Stimulated activated CD4-positive, alpha-beta T cell treated with anti-CD3 and anti-CD28 coated beads, Interleukin-4, amount 100 ng/mL, for 24 hours (primary cell): ENCODE measurements at places on chromosomes 3 and 15.

GRCh38 chr3:6733699-6734394, 127.1 kb upstream of the GRM7 start:
- no peak for DNase-seq

DNA sequence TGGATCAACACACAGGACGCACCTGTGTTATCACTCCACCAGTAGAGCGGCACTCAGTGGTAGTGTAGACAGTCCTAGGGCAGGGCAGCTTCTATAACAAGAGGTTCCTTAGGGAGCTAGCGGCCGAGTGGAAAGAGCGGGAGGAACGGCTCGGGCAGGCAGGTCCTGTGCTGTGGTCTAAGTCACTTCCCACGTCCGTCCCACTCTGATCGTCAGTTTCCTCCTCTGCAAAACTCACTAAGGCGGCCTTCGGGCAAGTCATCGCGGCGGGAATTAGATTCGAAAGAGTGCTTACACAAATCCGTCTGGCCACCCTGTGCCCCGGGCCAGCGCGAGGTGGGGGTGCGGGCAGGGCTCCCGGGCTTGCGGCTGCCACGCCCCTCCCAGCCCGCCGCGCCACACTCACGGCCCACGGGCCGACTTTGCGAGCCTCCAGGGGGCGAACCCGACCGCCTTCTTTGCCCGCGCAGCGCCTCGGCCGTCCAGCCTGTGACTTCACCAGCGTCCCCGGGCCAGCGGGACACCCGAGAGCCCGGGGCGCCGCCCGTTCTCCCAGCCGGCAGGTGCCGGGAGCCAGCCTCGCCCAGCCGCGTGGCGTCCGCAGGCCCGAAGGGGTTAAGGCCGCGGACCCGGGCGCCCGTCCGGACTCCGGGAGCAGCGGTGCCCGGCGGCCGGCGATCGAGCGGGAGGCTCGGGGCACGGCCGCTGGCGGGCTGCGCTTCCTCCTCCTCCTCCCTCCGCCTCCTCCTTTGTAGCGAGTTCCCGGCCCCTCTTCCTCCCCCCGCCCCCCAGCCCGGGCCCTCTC, 416 bp upstream of the CORO2B start:
- DNase-seq, result peak; percentile 20

GRCh38 chr15:99135194-99135593, 30.3 kb downstream of the SYNM start:
- DNase-seq, result no peak

DNA sequence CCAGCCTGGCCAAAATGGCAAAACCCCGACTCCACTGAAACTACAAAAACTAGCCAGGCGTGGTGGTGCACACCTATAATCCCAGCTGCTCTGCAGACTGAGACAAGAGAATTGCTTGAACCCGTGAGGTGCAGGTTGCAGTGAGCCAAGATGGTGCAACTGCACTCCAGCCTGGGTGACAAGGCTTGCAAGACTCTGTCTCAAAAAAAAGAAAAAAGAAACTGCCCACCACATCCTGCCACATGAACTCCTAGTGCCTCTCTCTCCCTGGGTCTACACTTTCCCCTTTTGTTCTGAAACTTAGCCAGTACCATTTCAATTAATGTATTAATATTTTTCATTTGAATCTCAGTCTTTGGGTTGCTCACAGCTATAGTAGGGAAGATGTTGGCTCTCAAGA, 192.2 kb upstream of the MME start:
- no peak for DNase-seq

- no peak for DNase-seq
Measured at GRCh38 chr3:34323517-34323916, 525.1 kb downstream of the PDCD6IP start.

DNA sequence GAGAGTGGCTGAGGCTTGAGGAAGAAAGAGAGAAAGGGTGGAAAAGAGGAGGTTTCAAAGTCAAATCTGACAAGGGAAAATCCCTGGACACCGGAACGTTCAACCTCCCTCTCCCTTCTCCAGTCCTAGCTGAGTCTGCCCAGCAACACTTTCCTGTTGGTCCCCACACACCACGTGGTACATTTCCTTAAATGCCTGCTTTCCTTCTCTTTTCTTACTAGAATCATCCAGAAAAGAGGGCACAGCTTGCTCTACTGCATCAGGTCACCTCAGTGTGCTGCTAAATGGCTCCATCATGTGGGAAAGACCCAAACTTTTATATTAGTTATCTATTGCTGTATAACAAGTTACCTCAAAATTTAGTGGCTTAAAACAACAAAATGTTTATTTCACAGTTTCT, 181.2 kb downstream of the NECTIN3 start:
- DNase-seq, result no peak

- no peak for DNase-seq
Measured at GRCh38 chr15:97057503-97057902, 727.0 kb downstream of the NR2F2 start.

DNA sequence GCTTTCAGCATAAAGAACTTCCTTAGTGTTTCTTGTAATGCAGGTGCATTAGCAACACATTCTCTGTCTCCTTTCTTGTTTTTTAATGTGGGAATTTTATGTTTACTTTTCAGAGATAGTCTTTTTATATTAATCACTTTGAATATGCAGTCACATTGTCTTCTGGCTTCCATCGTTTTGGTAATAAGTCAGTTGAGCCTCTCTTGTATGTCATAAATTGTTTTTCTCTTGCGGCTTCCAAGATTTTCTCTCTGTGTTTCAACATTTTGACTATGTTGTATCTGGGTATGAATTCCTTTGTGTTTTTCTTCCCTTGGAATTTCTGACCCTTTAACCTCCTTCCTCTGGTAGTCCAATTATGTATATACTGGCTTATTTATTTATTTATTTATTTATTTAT, 25.3 kb downstream of the GABRG3 start:
- no peak for DNase-seq

DNA sequence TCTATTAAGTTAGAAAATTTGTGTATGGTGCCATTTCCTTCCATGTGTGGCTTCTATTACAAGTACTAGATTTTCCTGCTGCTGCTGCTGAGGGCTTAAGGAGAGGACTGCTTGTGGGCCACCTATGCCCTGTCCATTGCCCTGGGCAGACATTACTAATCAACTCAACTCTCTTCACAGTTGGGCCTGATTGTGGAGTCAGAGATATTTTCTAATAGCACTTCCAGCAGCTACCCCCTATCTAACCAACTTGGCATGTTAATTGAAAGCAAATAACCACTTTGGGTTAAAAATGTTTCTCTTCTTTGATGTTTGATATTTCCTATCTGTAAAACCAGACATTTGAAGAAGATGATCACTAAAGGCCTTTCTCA, 242.0 kb downstream of the EDEM1 start:
- DNase-seq, result no peak

- DNase-seq, result no peak
Measured at GRCh38 chr3:23079976-23080375, 123.2 kb upstream of the UBE2E2 start.

GRCh38 chr3:71330505-71330904, 253.0 kb downstream of the FOXP1 start:
- DNase-seq, result no peak

GRCh38 chr3:25084016-25084415, 344.0 kb upstream of the RARB start:
- DNase-seq, result no peak

- no peak for DNase-seq
Measured at GRCh38 chr3:175885231-175885766, 1026.2 kb downstream of the NAALADL2 start.

DNA sequence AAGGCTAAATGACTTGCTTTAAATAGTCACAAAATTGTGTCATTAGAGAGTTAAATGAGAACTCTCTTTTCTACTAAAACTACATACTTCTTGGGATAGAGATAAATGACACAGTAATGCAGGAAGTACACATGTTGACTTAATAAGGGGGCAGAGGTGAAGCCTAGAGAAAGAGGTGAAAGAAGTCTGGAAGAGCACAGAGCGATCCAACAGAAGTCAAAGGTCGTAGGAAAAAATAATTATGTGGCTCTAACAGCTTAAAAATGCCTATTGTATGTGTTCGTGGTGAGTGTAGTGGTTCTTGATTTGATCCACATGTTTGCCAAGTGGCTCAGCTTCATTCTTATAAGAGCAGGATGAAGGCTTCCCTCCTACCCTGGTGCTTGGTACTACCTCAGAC, 61.7 kb downstream of the TMEM212 start:
- DNase-seq, result no peak

DNA sequence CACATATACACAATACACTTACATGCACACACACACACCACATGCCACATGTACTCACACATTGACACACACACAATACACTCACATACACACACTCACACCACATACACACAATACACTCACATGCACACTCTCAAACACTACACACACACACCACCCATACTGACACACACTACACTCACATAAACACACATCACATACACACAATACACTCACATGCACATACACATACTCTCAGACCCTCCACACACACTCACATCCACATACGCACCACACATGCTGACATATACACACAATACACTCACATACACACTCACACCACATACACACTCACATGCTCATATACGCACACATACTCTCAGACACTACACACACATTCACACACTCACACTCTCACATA, 28.3 kb upstream of the KIF23 start:
- no peak for DNase-seq

GRCh38 chr15:38391191-38391590, 62.7 kb upstream of the FAM98B start:
- no peak for DNase-seq

DNA sequence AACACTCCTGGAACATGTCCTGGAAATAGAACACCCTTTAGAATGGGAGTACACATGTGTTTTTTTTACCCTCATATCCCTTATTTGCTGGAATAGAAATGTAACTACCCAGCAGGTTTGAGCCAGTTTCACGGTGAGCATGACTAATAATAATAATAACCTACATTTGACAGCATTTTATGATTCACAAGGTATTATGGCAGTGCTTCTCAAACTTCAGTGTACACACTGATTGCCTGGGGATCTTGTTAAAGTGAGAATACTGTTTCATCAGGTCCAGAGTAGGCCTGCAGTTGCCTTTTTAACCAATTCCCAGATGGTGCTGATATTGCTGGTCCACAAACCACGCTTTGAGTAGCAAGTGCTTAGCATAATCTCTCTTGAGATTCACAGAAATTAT, 63.9 kb downstream of the NFKBIZ start:
- no peak for DNase-seq

- DNase-seq, result no peak
Measured at GRCh38 chr3:76436894-76437293, 603.0 kb upstream of the ROBO2 start.

DNA sequence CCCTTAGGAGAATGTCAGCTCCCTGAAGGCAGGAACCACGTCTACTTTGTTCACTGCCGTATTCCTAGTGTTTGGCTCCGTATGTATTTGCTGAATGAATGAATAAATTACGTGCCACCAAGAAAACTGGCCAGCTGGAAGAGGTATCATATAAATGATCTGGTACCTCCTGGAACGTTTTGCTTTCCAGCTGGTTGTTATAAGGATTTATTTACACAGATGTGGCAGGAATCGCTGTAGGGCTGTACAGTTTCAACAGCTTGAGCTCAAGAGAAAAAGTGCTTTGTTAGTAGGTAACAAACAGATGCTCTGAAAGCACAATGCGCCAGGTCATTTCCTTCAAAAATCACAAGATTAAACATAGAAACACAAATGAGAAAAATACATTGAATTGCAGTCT, 108.8 kb upstream of the ATP2B2 start:
- no peak for DNase-seq

GRCh38 chr3:160154033-160154432, 71.2 kb upstream of the C3orf80 start:
- DNase-seq, result no peak

GRCh38 chr3:8357859-8358258, 143.8 kb upstream of the LMCD1 start:
- DNase-seq, result no peak

DNA sequence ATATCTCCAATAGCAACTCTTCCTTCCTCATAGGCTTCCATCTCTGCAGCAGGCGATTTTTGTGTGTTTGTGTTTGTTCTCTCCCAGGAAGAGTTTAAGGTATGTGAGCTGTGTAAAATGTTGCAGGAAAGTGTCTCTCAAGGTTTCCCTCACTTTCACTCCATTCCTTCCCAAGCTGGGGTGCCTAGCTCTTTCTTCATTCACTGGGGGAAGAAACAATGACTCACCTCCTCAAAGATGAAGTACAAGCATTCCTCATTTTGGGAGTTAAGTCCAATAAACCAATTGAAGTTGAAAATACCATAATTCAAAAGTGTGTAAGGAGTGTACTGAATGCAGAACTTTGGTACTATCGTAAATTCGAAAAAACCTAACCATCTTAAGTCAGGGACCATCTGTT, 422.7 kb upstream of the CFAP20DC start:
- no peak for DNase-seq

GRCh38 chr15:101355678-101356464, 60.8 kb upstream of the SNRPA1 start:
- DNase-seq, result no peak

DNA sequence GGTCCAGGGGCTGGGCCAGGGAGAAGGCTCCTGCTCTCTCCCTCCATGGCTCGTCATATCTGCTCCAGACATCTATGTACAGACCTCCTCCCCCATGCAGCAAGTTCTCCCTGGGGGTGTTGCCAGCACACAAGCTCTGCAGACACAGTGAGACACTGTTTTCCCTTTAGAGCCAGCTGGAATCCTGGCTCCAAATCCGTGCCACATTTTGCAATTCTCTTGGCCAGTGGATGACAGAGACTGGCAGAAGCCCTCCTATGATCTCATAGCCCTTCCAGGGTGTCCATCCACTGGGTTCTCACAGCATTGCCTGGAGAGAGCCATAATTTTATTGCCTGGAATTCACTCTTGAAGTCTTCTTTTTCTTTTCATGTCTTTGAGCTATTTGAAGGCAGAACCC, 203.9 kb downstream of the TLE3 start:
- DNase-seq, result no peak

DNA sequence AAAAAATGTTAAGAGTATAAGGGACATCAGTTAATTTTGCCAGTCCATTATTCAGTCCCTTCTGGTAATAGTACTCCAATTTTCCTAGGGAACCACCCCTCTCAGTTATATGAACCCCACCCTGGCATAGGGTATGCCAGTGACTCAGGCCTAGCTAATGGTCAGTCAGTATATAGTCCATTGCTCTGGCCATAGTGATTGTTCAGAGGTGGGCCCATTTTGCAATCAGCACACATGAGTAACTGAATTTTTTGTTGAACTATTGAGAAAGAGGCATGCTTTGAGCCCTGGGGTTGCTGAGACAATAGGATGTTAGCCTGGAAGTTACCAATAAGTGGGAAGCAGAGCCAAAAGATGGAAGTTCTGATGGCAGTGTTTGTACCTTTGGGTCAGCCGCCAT, 4.1 kb downstream of the LRCH3 start:
- no peak for DNase-seq

- no peak for DNase-seq
Measured at GRCh38 chr15:37823601-37824275, 110.7 kb upstream of the TMCO5A start.

DNA sequence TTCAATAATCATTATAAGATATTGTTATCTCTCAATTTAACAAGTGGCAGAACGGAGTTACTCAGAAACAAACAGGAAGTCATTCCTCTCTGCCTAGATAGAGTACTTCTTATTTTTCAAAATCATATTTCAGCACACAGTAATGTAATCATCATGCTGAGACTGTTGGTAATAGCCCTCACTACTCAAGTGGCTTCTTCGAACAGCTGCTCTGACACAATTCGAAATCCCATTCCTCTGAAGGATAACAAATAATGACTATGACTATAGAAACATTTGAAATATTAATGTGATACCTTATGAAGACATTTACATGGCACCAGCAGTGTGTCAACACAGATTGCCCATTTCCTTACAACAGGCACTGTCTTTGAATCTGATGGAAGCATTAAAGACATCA, 1249.8 kb downstream of the NSUN3 start:
- no peak for DNase-seq

GRCh38 chr3:194069421-194070219, 66.3 kb upstream of the HES1 start:
- no peak for DNase-seq
